ENCODE measurements at places on chromosomes 2 and 18.

- no peak for DNase-seq
These were observed 902.9 kb downstream of the TMEM182 start for GRCh38 chr2:103664690-103665089.

DNA sequence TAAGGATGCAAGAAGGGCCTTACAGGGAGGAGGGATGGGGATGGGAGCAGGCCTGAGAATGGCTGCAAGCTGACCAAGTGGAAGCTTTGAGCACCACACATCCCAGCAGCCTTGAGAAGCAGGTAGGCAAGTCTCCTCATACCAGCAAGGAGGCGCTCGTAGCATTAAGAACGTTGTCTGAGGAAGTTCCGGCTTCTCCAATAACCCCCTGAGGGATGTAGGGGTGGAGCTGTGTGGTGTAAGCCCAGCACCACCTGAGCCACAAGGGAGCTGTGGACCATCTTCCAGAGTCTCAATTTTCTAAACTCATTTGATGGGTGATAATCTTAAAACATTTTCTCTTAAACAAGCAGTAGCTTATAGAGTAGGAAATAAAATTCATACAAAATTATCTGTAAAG, 50.6 kb downstream of the ST3GAL5 start:
- no peak for DNase-seq

GRCh38 chr2:25304826-25305596, 36.7 kb downstream of the DNMT3A start:
- no peak for DNase-seq

DNA sequence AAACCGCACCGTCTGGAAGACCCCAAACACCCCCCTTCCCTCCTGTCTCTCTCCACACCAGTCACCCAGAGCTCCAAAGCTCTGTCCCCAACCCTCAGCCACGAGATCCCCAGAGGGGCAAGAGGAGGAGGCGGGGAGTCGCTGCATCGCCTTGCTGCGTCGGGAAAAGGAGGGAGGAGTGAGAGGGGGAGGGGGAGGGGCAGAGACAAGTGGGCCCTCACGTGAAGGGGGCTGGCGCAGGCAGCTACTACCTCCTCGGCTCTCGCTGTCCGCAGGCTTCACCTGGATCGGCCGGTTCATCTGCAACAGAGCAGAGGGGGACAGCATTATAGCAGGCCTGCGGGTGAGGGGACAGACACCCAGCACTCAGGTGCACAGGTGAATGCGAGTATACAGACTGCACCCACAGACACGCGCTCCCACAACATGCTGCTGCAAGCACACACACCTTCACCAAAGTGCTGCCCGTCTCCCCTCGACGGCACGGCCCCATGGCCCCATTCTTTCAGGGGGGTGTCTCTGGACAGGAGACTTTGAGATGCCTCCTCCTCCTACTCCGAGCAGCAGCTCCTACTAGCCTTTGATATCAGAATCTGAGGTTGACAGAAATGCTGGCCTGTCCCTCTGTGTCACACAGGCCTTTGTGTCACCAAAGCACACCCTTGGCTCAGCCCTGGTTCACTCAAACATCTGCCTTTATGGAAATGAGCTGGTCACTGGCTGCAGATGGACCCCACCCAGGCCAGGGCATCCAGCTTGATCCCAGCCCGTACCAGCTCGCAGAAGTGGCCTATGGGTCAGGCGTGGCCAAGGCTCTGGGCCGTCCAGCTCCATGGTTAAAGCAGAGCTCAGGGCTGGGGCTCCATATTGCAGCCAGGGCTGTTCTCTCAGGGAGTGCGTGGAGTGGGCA, 243.8 kb downstream of the CELF4 start:
- DNase-seq: no peak
